Posterior cingulate gyrus (tissue), 11 donors: ENCODE measurements at places on chromosomes 1 and 21.
A peak's percentile ranks its signal among the peaks of the same experiment; 100 is the strongest.

- no peak for DNase-seq
Observed at GRCh38 chr1:178241057-178241456, 147.2 kb downstream of the RASAL2 start.

DNA sequence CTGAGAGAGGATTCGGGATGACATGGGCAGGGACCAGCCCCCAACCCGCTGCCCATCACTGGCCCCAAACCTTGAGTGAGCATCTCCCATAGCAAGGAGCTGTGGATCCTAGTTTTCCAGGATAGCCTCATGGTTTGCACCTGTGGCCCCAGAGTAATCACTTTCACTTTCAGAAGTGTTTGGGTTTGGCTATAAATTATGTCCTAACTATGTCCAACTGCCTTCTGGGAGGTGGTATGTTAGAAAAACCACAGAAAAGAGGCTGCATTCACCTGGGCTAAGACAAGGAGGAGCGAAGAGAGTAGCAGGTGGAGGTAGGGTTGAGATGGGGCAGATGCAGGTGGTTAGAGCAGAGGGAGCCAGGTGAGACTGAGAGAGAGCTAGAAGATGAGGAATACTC lies 19.4 kb upstream of the CLIC6 start:
- no peak for DNase-seq

DNA sequence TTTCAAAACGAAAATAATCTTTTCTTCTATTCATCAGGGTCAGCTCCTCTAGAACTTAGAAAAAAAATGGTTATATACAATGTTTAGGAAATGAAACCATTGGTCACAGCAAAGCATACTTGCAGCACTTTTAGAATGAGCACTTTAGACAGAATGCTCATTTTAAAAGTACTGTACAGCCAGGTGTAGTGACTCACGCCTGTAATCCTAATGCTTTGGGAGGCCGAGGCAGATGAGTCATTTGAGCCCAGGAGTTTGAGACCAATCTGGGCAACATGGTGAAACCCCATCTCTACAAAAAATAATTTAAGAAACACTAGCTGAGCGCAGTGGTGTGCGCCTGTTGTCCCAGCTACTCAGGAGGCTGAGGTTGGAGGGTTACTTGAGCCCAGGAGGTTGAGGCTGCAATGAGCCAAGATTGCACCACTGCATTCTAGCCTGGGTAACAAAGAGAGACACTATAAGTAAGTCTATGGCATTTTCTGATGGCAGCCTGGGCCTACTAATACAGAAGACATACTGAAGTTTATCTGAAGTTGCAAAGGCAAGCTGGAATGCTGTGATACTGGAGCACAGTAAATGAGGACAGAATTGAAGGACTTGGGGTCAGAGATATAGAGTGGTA lies 48.9 kb upstream of the ZNF326 start:
- no peak for DNase-seq

GRCh38 chr1:86435327-86435726 lies 11.4 kb downstream of the CLCA2 start:
- DNase-seq: no peak

DNA sequence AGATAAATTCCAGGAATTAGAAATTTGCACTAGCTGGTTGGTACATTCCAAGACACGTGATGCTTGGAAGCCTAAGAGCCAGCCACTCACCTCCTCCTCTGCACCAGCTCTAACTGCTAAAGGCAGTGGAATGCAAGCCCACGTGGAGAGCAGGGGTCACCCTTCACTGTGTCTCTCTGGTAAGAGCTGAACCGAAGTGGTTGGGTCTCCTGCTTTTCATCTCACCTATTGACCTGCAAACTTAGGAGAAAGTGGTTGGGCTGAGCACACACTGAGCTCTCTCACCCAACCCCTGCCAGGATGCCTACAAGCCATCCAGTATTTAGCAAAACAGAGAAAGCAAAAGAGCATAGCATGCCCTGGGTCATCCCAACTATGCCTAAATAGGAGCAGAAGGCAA lies 19.3 kb downstream of the HAO2 start:
- no peak for DNase-seq

- DNase-seq: peak; percentile 81
Observed at GRCh38 chr1:206489980-206490770, 17.2 kb upstream of the RASSF5 start.

DNA sequence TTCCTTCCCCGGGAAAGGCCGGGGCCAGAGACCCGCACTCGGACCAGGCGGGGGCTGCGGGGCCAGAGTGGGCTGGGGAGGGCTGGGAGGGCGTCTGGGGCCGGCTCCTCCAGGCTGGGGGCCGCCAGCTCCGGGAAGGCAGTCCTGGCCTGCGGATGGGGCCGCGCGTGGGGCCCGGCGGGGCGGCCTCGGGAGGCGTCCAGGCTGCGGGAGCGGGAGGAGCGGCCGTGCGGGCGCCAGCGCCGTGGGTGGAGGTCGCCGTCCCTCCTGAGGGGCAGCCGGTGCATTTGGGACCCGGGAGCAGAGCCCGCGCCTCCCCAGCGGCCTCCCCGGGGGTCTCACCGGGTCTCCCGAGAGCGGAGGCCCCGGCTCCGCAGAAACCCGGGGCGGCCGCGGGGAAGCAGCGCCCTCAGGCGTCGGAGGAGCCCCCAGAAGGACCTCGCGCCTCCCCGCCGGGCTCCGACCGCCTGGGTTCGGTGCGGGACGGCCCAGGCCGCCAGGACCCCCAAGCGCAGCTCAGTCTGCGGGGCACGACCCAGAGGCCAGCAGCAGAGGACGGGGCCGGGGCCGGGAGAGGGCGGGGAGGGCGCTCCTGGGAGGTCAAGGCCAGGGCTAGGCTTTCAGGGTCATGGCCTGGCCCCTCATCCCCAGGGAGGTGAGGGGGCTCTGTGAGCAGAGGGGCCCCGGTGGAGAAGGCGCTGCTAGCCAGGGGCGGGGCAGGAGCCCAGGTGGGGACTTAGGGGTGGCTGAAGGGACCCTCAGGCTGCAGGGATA lies 7.2 kb upstream of the SLX9 start:
- DNase-seq: no peak

DNA sequence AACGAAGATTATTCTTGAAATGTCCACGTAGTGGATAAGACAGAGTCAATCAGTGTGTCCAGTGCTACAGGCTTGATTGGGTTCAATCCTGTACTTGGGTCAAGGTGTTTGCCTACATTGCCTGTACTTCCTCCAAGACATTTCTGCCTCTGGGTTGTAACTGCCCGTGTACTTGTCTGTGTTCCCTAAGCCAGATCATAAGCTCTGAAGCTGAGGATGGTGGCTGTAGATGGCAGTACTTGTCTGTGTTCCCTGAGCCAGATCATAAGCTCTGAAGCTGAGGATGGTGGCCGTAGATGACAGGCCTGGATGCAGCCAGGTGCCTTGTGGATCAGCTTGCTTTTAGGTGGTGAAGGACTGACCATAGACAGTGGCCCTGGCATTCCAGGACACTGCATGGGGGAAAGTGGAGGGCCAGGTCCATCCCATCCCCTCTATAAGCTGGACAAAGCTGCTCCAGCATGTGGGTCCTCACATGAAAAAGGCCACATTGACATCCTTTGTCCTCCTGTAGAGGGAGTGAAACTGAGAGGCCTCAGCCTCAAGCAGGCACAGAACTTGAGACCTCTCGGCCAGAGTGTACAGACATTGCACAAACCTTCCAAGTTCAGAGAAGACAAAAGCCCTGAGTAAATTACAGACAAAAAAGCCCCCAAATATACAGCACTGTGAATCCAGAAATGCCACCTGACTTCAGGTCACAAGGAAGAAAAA lies 2.0 kb upstream of the SRM start:
- DNase-seq: peak; percentile 37

DNA sequence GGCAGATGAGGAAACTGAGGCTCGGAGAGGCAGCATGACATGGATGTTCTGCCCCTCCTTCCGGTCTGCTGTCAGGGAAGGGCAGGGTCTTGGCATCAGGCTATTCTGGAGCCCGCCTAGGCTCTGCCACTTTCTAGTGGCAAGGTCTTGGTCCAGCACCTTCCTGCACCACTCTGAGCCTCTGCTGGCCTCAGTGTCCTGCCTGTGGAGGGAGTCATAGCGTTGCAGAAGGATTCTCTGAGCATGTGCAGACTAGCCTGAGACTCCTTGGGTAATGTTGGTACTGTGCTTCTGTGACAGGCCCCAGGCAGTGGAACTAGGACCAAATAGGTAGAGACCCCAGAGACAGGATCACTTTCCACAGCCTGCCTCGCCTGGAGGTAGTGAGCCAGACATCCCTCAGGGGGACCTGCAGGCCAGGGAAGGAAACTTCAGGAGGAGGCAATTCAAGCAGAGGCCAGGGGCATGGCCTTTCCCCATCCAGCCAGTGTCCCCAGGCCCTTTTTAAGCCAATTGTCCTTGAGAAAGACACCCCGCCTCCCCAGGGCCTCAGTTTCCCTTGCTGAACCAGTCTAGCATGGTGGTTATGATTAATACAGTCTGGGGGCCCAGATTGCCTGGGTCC lies 10.6 kb downstream of the EDN2 start:
- no peak for DNase-seq

GRCh38 chr1:165259236-165259635 lies 97.3 kb downstream of the LMX1A start:
- DNase-seq: no peak

GRCh38 chr1:17168091-17168876 lies 36.6 kb upstream of the PADI1 start:
- DNase-seq: no peak

DNA sequence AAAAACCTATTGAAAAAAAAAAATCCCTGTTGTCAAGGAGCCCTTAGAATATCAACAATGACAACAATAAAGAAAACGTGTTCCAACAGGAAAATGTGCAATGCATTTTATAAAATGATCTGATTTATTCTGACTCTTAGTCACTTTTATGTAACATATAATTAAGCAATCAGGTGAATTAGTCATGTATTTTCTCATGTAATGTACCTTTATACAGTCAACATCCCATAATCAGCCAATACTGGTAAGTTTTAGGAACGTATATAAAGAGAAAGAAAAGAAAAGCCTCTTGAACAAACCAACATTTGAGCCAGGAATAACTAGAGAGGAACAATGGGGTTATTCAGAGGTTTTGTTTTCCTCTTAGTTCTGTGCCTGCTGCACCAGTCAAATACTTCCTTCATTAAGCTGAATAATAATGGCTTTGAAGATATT lies at the start of gene CLCA4:
Gene CLCA4, plus strand, starts transcription at position 292 of the 435 bp plus-strand sequence. Its CDS starts 42 bp downstream, at position 334.
- DNase-seq: no peak

GRCh38 chr1:225427235-225428067 lies at the start of gene LBR:
TSS of gene LBR (minus strand) at chr1:225428038. CDS start at chr1:225424075, 3,963 bp downstream.
- DNase-seq: peak; percentile 62

DNA sequence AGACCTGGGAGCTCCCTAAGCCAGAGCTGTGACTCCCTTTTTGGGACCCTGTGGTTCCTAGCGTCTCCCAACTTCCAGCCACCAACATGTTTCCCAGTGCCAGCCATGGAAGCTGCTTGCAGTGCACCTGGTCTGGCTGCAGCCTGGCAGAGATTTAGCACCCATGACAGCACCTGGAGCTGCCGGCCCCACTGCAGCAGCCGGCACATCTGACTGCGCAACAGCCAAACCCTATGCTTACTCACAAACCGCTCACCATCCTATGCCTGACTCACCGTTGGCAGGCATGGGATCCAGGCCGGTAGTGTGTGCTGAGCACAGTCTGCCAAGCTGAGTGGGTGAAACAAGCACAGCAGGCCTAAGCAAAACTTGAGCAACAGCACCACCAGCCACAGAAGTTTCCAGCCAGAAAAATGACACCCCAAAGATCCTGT lies 435.9 kb upstream of the PRMT6 start:
- DNase-seq: peak; percentile 91

- DNase-seq: no peak
Observed at GRCh38 chr1:71307451-71307850, 226.6 kb upstream of the ZRANB2 start.

DNA sequence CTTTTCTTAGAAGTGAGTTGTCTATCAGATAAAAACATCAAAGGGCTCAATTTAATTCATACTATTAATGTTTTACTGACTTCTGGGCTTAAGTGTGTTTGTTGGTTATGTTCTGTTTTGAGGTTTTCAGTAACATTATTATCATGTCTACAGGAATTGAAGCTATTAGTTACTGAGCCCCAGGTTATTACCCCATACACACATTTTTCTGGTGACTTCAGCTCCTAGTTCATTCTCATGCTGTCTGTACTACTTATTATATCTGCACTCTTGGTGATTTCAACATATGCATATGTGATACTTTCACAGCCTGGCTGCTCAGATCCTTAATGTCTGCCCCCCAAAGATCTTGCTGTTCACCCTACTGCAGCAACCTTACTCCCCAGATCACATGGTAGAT lies 27.0 kb upstream of the SGIP1 start:
- DNase-seq: no peak
